Stimulated activated naive CD4-positive, alpha-beta T cell (primary cell): ENCODE measurements at places on chromosomes 3 and 15.
A peak's percentile ranks its signal among the peaks of the same experiment; 100 is the strongest.

DNA sequence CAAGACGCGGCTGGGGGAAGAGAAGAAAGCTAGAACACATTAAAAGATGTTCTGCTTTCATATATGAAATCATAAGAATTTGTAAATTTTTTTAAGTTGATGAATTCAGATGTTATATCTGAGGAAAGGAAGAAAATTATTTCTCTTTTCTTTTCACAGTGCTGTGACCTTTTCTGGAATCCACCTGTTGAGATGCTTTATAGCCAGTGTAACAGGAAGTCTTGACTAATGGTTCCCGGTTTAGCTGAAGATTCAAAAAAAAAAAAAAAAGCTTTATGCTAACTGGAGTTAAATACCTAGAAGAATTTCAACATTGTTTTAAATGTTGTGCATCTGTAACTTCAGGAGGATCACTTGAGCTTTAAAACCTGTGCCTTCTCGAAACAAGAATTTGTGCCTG lies 9.9 kb downstream of the GTPBP8 start:
- peak; percentile 8 for DNase-seq

- DNase-seq: no peak
These were observed 2.7 kb upstream of the CDC25A start for GRCh38 chr3:48190911-48191310.

GRCh38 chr15:40930430-40931299 lies 1.5 kb downstream of the DLL4 start:
- peak; percentile 46 for DNase-seq

DNA sequence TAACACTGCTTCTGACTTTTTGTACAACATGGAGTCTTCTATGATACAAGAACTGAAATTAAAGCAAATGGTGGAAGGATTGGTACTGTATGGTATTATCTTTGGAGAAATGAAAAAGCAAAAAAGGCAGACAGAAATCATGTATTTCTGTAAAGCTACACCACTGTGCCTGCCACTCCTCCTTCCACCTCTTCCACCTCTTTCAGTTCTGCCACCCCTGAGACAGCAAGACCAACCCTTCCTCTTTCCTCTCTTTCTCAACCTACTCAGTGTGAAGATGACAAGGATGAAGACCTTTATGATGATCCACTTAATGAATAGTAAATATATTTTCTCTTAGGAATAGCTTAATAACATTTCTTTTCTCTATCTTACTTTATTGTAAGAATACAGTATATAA lies 57.0 kb downstream of the CD200 start:
- no peak for DNase-seq

DNA sequence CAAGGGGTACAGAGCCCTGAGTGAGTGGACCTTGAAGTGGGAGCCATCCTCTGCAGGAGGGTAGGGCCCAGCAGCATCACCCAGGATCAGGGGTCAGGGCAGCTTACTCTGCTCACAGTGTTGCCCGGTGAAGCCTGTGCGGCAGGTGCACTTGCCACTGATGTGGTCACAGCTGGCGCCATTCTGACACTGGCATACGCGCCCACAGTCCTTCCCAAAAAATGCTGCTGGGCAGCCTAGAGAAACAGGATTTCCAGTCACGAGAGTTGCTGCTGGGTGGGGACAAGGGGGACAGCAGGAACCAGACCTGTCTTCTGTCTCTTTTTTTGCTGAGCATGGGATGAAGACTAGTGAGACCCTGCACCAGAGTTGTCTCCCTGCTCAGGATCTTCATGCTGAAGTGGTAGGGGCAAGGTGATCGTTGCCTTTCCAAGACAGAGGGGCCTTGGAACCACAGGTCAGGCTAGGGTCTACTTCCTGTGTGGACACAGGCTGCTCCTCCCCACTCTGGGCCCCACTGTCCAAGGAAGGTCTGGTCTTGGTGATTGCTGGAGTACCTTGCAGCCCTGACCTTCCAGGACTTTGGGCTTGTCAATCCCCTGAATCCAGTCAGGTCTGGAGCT lies 46.9 kb downstream of the RAB11A start:
- DNase-seq: no peak

GRCh38 chr3:159839561-159840379 lies 148.9 kb upstream of the IL12A start:
- no peak for DNase-seq

- DNase-seq: no peak
These were observed 7.8 kb downstream of the GLDN start for GRCh38 chr15:51349156-51349844.

DNA sequence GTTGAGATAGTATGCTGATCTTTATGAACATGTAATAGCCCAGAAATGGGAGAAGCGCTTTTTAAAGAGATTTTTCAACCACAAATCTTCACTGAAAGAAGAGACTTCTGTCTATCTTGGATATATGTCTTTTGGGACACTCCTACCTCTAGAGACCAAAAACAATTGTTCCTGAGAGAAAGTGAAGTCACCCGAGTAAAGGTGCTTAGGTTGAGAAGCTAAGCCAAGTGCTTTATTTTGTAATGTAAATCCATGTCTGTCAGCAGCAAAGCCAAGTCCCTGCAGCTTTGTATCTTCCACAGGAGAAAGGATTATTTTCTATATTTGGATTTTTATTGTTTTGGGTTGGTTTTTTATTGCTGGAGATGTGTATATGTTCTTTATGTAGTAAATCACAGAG lies 32.1 kb upstream of the B3GALNT1 start:
- no peak for DNase-seq

GRCh38 chr15:27414168-27414870 lies 443.3 kb downstream of the GABRG3 start:
- no peak for DNase-seq

- DNase-seq: no peak
These were observed 38.4 kb downstream of the ITPR1 start for GRCh38 chr3:4531478-4532025.

- DNase-seq: no peak
These were observed 930.7 kb downstream of the MCTP2 start for GRCh38 chr15:95162069-95162468.

DNA sequence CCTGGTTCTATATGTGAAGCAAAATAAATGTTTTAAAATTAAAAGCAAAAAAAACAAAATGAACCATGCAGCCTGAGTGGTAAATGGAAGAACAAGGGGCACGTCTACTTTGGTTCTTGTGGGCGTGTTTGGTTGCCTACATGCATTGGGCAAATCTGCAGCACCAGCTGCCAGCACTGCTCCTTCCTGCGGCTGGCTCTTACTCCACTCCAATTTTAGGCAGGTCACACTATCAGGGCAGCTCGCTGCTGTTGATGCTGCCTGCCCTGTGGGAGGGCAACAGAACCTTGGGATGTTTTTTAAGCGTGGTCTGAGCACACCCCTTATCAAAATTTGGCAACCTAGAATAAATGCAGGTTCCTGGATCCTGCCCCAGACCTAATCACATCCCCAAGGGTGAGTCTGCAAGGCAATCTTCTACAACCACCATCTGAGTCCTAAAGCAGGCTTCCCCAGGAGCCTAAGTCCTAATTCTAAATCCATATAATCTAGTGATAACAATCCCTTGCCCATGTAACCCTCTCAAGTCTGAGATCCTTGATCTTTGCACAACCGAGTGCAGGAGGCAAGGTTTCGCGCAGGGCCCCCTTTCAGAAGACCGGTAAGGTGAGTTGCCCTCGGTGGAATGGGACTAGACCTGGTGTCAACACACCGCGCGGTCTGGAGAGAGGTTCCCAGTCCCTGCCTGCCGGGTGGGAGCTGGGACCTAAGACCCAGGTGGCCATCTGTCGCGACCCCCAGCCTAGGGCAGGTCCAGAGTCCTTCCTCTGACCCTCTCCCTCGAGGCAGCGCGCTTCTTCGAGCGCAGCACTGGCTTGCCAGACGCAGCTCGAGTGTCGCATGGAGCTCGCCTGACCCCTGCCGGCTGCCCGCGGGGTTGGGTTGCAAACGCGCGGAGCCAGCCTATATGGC lies 15.9 kb downstream of the IVD start:
- peak; percentile 82 for DNase-seq

- no peak for DNase-seq
These were observed 243.8 kb downstream of the KCNH8 start for GRCh38 chr3:19392150-19392549.

DNA sequence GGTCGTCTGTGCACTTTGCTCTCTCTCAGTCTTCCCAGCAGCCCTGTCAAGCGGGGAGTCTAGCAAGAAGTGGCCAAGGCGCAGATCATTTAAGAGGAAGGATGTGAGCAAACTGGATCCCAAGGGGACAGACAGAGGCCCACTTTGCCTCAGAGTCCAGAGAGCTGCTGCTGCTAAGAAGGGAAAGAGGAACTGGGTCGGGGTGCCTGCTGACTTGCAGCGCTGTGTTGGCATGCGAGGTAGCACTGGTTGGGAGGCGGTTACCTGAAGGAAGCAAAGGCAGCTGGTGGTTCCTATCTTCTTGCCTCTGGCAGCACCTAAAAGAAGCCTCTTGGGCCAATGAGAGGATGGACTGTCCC lies 28.1 kb downstream of the SMAD3 start:
- DNase-seq: no peak

DNA sequence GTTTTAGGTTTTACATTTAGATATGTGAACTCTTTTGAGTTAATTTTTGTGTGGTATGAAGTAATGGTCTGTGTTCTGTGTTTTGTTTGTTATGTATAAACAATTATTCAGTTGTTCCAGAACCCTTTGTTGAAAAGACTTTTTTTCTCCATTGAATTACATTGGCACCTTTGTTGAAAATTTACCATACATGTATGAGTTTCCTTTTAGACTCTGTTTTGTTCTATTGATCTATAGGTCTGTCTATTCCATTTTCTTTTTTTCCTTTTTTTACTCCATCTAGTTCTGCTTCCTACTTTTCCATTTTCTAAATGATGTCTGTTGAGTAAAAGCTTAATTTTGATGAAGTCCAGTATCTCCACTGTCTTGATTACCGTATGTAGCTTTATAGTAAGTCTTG lies 31.4 kb downstream of the ARIH2 start:
- DNase-seq: no peak

GRCh38 chr15:27681038-27681437 lies 418.1 kb downstream of the OCA2 start:
- DNase-seq: no peak

DNA sequence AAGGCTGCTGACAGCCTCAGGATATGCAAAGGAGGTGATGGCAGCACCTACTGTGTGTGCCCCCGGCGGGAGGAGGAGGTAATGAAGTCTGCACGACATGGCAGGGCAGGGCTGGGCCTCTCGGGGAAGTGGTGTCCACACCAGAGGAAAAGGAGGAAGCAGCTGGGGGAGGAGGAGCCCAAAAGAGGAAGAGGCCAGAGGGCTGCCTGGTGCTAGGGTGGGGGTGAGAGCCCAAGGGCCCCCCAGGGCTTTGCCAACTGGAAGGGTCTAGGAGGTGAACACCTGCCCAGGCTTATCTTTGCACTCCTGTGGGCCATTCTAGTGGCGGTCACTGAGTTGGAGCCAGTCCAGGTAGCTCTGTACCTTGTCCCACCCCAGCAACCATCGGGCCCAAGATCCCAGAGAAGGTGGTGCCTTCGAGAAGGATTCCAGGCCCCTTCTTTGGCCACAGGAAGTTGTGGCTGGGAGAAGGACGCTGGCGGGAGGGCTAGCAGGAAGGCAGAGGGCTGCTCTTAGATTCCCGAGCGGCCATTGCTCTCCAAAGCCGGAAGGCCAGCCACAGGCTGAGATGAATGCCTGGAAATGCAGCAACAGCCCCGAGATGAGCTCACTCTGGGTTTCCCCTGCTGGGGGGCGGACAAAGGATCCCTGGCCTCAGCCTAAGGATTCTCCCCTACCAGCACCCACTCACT lies 7.0 kb downstream of the GNAI2 start:
- no peak for DNase-seq

DNA sequence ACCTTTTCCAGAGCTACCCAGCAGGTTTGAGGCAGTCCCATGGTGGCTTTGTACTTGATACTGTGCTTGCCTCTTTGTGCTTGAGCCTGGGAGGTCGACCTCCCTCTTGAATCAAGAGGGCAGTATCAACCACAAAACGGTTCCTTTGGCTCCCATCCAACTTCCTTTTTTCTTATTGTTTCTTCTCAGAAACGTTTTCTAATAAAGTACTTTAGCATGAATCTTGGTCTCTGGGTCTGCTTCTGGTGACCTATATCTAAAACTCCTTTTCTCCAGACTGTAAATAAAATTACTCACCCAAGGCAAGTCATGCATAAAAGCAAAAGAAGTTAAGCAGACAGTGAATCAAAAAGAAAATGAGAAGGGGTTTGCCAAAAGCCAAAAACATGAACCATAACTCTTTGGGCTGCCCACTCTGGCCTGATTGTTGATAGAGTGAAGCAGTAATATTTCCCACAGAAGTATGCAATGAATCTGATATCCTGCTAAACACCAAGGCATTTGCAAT lies 112.2 kb upstream of the SLC4A7 start:
- no peak for DNase-seq

GRCh38 chr3:171460725-171461524 lies 720 bp upstream of the TNIK start:
- peak; percentile 55 for DNase-seq

- DNase-seq: no peak
These were observed 47.0 kb upstream of the SELENOK start for GRCh38 chr3:53938645-53939044.

- DNase-seq: peak; percentile 36
These were observed 140.2 kb downstream of the ITPR1 start for GRCh38 chr3:4633078-4634004.

GRCh38 chr3:142888481-142889211 lies at the start of gene PCOLCE2:
TSS of gene PCOLCE2 (minus strand) at chr3:142889083. CDS start at chr3:142888896, 187 bp downstream.
- no peak for DNase-seq

DNA sequence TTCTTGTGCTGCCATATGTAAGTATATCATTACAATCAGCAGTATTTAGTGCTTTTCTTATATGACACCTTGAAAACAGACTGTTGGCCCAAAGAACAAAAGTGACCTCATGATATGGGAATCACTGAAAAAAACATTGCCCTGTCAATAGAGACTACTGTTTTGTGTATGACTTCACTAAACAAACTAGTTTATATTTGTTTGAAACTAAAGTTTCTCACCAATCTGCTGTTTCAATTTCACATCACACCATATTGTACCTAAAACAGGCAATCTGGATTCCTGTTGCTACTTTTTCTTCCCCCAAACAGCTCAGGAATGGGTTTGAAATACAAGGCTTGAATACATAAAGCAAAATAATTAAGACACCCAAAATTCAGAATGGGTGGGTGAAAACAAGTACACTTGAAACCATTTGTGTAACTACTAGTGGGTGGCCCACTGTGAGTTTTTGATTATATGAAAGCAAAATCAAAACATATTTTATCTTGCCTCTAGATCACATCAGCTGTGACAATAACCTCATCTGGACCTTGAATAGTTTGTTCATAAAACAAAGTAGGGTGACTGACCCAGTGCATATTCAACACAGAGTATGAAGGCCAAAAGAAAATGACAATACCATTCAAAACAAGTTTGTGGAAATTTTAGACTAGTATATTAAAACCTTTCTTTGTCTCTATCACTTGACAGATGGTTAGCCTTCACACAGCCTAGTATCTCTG lies 5.9 kb downstream of the ZBTB20 start:
- DNase-seq: no peak

- DNase-seq: no peak
These were observed 3.3 kb downstream of the RPL15 start for GRCh38 chr3:23920151-23920655.

GRCh38 chr3:174358252-174358651 lies 500.9 kb upstream of the NAALADL2 start:
- no peak for DNase-seq

GRCh38 chr3:59641169-59641899 lies 591.5 kb upstream of the CFAP20DC start:
- DNase-seq: no peak

- DNase-seq: no peak
These were observed 120.6 kb downstream of the TNIK start for GRCh38 chr3:171339598-171339997.
